ENCODE measurements at places on chromosomes 1 and 21.

DNA sequence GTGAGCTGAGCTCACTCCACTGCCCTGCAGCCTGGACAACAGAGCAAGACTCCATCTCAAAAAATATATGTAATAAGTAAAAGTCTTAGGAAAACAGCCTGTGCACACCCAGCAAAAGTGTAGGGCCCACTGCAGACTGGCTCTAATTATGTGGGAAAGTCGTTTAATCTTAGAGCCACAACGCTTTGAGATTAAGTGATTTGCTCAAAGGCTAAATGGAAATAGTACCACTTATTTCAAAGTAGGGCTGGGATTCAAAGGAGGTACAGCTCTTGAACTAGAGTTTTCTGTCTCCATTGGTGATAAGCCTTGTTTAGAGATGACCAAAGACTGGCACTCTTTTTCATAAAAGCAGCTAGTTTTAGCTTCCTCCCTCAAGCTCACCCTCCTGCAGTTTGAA lies 2.2 kb downstream of the TACSTD2 start:
- no peak for DNase-seq

- no peak for DNase-seq
These were observed 169.7 kb downstream of the PBX1 start for GRCh38 chr1:164728719-164729118.

DNA sequence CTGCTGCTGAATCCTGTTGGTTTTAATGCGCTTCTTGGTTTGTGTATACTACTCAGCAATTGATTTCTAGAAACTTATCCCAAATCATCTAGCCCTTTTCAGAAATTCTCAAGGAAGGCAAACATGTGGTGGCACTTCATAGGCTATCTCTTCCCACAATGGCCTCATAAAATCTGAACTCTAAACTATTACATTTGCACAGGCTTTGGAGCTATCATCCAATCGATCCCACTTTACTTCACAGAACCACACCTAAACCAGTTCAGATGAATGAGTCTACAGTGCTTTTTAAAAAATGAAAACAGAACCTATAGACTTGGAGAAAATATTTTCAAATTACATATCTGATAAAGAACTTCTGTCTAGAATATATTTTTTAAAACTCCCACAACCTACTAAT lies 6.9 kb downstream of the STYXL2 start:
- no peak for DNase-seq

DNA sequence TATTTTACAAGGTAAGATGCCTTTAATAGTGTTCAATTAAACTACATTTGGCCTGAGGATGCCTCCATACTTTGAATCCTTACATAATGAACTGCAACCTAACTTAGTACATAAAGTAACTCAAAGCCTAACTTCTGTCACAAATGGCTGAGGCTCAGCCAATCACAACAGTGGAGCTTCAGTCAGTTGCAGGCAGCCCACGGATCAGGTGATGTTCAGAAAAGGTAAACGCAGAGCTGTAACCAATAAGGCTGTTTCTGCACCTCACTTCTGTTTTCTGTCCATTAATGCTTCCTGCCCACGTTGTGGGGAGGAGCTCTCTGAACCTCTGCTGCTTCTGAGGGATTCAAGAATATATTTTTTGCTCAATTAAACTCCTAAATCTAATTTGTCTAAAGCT lies 94.8 kb upstream of the KIAA0040 start:
- DNase-seq = no peak

DNA sequence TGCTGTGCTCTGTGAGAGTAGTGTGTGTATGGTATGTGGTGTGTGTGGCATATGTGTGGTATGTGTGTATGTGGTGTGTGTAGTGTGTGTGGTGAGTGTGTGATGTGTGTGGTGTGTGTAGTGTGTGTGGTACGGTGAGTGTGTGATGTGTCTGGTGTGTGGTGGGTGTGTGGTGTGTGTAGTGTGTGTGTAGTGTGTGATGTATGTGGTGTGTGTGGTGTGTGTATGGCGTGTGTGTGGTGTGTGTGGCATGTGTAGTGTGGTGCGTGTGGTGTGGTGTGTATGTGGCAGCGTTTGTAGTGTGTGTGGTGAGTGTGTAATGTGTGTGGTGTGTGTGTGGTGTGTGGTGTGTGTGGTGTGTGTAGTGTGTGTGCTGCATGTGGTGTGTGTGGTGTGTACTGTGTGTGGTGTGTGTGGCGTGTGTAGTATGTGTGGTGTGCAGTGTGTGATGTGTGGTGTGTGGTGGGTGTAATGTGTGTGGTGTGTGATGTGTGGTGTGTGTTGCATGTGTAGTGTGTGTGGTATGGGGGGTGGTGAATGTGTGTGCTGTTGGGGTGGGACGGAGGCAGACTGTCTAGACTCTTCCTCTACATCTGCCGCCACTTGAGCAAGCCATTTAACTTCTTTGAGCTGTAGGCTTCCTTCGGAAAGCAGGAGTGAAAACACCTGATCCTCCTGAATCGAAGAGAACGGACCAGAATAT lies 33.5 kb downstream of the GPA33 start:
- no peak for DNase-seq

DNA sequence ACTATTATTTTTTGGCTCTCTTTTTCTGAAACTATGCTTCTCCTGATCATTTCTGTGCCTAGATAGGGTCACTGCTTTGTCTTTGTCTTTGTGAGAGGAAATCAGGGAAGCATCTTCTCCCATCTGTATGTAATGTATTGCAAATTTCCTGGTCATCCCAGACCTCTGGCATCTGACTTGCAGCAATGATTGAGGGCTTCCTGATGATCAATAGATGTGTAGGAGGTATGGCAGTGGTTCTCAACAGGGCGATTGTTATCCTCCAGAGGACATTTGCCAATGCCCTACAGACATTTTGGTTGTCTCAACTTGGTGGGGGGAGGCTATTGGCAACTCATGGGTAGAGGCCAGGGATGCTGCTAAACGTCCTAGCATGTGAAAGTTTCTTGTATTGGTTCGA lies 64.7 kb downstream of the RGL1 start:
- DNase-seq = no peak

GRCh38 chr1:201092738-201093137 lies 19.5 kb downstream of the CACNA1S start:
- no peak for DNase-seq

DNA sequence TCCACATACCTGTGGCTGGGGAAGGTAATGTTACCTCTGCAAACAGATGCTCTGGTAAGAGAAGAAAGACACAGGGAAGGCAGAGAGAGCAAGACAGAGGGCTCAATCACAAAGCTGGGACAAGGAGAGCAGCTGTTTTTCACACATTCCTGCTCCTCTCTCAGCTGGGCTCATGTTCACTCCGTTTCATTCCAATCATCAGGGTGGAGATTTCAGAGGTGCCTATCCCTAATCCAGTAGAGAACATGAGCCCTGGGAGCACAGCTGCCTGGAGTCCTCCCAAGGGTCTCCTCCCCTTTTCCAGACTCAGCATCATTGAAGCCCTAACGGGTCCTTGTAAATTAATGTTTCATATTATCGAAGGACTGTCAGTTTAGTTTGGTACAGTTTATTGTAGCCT lies 19.4 kb downstream of the GADD45A start:
- no peak for DNase-seq

DNA sequence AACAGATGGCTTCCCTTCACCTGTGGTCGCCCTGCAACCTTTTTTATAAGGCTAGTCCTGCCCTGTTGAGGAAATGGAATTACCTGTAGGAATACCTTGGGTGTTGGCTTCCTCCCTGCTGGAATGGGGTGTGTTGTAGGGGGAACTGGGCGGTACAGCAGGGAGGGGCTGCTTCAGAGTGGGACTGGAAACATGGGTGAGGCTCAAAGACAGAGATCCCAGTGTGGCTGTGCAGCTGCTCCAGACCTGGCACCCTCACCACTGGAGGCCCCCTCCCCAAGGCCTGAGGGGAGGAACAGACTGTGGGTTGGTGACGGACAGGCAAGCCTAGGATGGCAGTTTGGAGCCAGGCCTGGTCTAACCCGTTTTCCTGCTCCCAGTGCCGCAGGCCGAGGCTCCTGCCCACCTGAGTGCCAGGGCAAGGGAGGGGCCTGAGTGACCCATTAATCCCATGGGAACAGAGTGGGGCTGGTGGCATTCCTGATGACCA lies 4.5 kb downstream of the EFNA3 start:
- DNase-seq = no peak

DNA sequence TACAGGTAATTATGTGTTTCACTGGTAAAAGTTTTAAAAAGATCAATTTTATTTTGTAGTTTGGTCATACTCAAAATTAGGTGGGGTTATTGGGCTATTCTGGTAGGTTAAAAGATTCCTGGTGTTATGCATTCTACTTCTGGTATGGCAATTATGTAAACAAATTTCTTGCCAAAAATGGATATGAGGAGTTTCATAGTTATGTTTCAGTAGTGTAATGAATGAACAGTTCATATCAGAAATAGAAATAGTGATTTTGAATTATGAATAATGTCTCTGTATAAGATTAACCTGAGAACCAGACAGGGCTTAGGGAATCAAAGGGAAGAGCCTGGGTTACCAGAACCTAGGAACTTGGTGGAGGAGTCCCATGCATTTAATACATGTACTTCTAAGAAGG lies 15.9 kb downstream of the ATF6 start:
- DNase-seq = no peak

DNA sequence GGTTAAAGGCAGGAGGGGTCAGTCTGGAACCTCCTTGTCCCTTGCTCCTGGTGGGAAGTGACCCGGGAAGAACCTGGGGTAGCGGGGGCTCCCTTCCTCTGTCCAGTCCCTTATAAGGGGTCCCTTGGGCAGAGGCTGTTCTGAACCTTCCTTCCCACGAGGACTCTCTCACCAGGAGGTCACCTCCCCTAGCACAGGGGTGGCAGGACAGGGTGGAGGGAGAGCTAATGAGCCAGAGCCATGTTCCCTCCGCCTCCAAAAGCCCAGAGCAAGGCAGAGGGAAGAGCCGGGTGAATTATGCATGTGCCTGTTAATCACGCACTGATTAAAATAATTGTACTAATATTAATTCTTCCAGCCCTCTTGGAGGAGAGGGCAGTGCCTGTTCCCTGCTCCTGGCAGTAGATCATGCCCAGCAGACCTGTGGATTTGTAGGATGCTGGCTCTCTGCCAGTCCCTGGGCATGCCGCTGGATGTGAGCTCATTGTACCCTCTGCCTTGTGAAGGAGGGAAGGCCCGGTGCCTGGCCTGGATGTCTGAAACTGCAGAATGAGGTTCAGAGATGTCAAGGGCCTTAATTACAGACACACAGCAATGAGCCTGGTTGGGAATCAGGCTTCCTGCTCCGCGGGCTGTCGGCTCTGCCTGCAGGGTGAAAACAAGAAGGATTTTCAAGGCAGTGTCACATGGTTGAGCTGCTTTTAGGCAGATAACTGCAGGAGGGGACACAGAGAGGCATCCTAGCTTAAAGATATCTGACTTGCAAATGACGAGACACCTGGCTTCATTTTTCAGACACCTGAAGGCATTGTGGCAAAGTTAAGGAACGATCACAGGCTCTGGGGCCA lies 68.2 kb downstream of the IGSF21 start:
- DNase-seq = no peak

DNA sequence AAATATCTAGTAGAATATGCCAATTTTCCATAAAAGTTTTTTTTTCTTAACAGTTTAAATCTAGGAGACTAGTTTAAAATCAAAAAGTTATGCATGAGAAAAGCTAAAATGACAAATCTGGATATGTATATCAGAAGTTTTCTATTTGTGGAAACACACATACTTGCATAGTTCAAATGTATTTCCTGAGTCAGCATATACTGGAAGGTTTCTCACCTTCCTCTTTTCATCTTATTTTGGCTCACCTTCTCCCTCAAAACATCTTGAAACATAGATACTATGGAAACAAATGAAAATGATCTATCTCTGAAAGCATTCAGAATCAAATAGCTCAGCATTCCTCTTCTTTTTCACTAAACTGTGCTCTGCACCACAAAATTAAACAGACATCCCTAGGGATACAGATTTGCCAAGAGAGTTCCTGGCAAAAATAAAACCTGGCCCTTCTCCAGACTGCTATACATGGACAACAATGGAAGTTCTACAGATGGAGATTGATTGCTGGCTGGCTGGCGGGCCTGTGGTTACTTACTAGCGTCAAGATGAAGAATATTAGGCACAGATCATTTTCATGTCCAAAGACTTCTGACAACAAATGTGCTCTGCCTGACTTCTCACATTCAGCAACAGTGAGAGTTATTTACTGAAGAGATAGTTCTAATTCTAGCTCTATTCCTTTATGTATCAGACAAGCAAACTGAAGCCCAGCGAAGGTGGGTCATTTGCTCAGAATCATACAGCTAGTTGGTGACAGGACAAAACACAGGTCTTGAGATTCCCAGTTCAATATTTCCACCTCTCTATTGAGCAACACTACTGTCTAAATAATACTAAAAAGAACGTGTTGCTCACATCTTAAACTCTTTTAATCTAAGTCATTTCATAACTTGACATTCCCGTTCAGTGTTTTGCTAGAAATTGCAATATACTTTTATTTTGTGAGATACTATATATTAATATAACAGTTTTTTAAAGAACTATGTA lies 26.6 kb downstream of the DIPK1A start:
- DNase-seq = peak; percentile 68

- no peak for DNase-seq
These were observed 142.2 kb downstream of the URB2 start for GRCh38 chr1:229768232-229768631.

GRCh38 chr1:97334454-97334853 lies 586.4 kb downstream of the DPYD start:
- peak; percentile 71 for DNase-seq

DNA sequence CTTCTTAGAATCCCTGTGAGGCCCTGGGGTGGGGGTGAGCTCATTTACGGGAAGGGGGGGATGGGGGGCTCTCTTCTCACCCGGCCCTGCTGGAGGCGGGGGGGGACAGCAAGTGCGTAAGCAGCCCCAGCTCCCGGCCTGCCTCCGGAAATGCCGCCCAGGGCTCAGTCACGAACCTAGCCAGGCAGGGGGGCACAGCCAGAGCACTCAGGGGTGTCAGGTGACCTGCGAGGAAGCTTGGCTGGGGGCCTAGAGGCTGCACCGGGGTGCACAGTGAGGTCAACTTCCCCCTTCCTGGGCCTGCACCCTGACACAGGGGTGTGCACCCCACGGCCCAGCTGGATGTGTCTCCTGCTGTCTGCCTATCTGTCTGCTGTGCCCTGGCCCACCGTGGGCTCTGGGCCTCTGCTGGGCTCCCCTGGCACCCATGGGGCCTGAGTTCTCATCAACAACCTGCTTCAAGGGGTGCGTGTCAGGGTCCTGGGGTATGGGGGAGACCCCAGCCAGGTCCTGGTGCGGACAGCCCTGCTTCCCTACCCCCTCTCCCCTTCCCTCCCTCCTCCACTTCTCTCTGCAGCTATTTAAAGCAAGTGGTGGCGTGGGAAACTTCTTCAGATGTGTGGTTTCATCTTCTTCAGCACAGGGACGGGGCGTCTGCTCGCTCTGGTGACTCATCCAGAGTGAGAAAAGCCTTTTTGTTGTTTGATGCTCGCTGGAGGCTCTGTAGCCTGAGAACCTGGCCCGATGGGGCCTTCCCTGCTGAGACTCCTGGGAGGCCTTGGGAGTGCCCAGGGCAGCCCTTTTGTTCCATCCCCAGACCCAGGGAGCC lies 92.5 kb upstream of the RUNX3 start:
- DNase-seq = peak; percentile 99

GRCh38 chr1:100349246-100349645 lies 3.1 kb upstream of the CDC14A start:
- DNase-seq = no peak

DNA sequence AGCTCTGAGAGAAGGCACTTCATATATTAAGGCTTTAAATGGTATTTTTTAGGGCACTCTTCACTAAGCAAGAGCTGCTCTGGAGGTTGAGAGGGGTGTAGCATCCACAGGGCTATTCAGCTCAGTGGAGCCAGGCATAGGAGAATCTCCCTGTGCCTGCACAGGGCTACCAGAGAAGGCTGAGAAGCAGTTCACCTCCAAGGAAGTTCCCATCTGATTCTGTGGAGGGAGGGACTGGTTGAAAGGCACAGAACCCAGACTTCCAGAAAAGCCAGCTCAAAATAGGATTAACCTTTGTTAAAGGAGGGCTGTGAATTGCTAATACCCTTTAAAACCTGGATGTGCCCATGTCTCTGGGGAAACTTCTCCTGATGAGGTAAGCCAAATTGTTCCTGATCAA lies 304.5 kb downstream of the TTLL7 start:
- no peak for DNase-seq
